CD4-positive, alpha-beta T cell (primary cell): ENCODE measurements at places on chromosomes 4 and X.

DNA sequence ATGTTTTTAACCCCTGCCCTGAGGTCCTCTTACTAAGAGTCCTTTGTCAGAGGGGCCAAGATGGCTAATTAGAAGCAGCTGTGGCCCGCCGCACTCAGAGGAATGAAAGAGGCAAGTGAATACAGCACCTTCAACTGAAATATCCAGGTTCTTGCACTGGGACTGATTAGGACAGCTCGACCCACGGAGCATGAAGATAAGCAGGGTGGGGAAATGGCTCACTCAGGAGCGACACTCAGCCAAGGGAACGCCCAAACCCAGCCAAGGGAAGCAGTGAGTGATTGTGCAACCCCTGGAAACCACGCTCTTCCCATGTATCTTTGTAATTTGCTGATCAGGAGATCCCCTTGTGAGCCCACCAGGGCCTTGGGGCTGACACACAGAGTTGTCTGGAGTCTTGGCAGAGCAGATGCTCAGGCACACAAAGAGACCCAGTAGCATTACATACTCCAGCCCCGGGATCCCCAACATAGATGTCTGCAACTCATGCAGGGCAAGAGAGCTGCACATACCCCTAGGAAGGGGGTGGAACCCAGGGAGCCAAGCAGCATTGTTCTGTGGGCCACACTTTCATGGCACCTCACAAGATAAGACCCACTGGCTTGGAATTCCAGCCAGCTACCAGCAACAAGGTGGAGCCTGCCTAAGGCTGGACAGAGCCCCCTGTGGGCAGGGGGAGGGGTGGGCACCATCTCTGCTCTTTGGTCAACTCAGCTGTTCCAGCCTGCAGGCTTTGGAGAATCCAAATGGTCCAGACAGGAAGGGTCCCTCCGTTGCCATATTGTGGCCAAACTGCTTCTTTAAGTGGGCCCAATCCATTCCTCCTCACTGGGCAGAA, 23.3 kb downstream of the F8A3 start:
- no peak for DNase-seq

- no peak for DNase-seq
These were observed 2110.0 kb downstream of the PCDH7 start for GRCh38 chr4:32830160-32830559.

DNA sequence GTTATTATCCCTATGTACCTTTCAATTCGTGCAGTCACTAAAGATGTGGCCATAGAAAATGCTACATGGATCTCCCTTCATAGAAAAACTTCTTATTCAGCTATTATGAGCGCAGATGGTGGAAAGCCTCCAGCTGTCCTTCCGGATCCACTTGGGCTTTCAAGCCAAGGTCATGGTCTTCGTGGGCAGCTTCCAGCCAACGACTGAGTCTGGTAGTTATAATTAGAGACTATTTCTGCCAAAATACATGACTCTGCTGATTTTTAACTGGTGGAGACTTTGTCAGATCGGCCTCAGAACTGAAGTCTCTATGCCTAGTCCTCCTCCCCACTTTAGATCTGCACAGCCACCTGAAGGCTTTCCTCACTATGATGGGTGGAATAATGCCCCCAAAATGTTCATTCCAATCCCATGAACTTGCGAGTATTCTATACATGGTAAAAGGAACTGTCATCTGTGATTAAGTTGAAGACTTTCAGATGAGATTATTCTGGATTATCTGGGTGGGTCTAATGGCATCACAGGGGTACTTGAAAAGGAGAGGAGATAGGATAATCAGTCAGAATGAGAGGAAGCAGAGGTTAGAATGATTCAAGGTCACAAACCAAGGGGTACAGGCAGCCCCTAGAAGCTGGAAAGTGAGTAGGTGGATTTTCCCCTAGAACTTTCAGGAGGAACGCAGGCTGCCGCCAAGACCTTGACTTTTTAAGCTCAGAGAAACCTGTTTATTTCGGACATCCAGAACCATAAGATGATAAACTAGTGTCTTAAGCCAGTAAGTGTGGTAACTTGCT, 171.1 kb upstream of the CXCL13 start:
- no peak for DNase-seq

GRCh38 chr4:138406876-138407275, 164.7 kb upstream of the SLC7A11 start:
- no peak for DNase-seq

DNA sequence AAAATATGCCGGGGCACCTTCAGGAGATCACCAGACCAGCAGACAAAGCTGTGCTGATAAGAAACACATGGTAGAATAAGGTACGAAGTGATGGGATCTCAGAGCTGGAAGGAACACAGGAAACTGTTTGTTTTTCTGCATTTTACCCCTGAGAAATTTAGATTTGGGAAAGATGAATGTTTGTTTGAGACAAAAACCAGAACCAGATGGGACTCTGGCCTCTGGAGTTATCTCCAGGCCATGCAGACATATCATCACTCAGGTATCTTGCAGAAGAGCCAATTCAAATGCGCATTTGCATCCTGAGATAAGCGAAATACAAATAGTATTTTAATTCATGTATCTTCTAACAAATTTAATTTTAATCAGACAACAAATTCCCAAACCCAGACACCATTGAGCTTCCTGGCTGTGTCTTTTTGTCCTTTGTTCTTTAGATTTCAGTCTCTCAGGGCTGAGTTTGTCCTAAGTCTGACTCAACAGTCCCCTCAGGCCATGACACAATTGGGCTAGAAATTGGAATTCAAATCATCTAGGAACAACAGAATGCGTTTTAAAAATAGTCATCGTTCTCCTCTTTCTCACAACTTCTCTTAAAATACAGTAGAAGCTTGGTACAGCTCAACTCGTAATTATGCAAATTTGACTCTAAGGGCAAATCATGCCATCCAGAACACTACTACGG, 159.0 kb downstream of the PACRGL start:
- DNase-seq = no peak

DNA sequence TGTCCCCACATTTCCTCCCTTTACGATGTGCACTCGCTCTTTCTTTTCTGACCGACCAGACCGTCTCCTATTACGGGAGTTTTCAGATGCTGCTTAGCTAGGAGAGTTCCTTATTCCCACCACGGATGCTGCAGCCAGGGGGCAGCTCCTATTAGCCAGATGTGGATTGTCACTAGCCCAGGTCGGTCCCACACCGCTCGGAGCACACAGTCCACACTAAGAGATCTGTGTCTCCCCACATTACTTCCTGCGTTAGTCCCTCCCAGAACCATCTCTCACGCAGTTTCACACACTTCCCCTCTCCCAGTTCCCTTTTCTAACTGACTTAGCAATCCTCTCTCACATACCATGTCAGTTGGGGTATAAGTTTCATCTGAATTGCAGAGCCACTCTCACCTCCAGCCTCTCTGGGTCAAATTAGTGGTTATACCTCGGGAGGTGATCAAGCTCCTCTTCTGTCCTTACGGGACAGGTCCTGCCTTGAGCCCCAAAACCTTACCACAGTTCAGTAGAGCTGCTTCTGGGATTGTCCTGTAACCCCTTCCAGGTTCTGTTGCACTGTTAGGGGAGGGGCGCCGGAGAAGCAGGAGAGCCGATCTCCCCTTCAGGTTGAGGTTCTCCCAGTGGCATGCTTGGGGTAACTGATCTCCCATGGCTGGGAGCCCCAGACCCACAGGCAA, 28.2 kb downstream of the SULT1E1 start:
- DNase-seq = no peak

GRCh38 chrX:32618154-32618553, 593.2 kb downstream of the DMD start:
- no peak for DNase-seq

DNA sequence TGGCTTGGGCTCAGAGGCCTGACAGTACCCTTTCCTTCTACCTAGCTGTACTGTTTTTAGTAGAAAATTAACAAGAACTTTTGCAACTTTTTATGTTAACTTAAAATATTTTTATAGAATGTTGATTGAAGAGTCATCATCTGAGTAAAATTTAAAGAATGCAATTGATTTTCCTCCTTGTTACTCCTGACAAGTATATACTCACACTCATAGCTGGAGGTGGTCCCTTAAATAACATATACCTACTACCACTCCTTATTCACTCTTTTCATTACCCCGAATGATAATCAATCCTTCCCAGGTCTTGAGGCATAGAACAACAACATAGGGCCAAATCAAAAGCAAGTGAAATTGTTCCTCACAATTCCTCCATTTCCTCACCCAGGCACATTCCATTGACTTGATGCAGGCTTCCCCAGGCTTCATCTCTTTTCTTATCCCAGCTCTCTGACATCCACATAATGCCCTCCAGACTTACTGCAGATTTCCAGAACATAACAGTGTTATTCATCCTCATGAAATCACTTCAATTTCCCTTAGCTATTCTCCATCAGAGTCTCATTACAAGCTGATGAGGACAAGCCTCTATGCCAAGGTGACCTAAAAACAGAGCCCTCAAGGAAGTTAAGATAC, 73.2 kb upstream of the ANXA10 start:
- no peak for DNase-seq

- peak; percentile 46 for DNase-seq
These were observed 61.1 kb downstream of the FBXO8 start for GRCh38 chr4:174222266-174222872.

DNA sequence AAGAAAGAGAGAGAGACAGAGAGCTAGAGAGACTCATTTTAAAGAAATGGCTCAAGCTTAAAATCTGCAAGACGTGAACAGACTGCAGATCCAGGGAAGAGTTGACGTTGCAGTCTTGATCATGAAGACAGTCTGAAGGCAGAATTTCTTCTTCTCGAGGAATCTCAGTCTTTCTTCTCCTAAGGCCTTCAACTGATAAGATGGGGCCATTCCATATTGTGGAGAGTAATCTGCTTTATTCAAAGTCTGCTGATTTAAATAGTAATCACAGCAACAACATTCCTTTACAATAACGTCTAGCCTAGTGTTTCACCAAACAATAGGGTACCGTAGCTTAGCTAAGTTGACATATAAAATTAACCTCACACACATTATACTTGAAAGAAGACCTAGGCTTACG, 208.4 kb upstream of the ADAMTS3 start:
- no peak for DNase-seq

GRCh38 chr4:20043991-20044390, 207.7 kb upstream of the SLIT2 start:
- no peak for DNase-seq

DNA sequence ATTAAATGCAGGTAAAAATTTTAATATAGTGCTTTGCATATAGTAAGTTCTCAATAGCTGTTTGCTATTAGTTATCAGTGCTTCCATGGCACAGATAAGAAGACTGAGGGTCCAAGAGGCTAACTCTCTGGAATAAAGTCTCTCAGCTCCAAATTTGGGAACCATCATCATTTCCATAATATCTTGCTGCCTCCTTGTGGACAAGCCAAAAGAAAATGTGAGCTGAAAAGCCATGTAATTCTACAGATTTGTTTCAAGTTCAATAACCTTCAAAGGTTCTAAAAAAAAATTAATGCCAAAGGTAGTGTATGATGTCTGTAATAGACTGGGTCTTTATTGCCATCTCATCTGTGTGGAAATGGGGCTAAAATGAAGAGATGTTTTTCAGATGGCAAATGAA, 136.9 kb upstream of the VCX start:
- no peak for DNase-seq

DNA sequence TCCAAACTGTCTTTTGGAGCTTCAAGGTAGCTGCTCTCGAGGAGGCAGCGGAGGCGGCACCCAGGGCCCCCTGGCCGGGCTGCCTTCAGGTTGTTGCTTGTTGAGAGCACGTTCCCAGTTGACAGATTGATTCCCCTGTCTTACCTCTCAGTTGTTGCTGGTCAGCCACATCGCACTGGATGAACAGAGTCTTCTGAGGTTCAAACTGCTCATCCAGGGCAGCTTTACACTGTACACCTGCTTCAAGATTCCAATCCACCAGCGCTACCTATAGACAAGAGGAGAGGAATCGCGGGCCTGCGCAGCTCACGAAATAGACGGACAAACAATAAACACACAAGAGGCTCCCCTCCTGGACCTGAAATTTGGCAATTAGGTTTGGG, 497 bp downstream of the HPGD start:
- no peak for DNase-seq

GRCh38 chr4:153661215-153661822, 22.8 kb upstream of the TLR2 start:
- no peak for DNase-seq

DNA sequence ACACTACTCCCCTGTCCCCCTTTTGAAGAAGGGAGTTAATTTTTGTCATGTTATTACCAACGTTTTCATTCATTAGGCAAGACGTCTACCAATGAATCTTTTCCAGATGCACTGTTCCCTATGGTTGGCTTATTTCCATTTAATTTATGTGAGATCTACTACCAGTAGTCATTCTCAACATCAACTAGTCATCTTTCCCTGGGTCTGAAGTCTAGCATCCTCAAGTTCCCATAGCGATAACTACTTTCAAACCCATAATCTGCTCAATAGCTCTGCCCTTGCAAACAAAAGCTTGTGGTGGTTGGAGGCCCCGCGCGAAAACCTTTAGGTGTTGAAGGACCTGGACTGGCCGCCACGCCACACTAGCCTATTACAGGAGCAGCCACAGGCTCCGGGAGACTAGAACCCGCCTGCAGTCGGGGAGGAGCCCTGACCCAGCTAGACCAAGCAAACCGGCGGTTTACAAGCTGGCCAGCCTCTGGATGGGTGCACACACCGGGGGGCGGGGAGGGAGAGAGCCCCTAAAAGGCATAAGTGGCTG, 746 bp downstream of the PPAT start:
- DNase-seq = no peak

- DNase-seq = no peak
These were observed 761.0 kb downstream of the IL1RAPL1 start for GRCh38 chrX:29348288-29348687.

- DNase-seq = no peak
These were observed 1.3 kb upstream of the PCDH7 start for GRCh38 chr4:30718641-30719453.

DNA sequence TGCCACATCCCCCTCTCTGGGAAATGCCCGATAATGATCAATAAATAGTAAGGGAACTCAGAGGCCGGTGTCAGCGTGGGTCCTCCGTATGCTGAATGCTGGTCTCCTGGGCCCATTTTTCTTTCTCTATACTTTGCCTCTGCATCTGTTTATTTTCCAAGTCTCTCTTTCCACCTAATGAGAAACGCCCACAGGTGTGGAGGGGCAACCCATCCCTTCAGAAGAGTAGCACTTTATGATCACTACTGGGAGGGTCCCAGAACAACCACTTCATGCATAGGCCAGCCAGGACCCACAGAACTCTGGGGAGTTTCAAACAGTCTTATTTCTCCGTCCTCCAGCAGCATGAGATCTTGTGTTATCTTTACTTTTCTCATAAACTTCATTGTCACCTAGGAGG, 100.1 kb downstream of the CEP44 start:
- no peak for DNase-seq

- no peak for DNase-seq
These were observed 45.9 kb downstream of the ABLIM2 start for GRCh38 chr4:8112672-8113071.

GRCh38 chr4:125682730-125683129, 368.0 kb downstream of the FAT4 start:
- no peak for DNase-seq

DNA sequence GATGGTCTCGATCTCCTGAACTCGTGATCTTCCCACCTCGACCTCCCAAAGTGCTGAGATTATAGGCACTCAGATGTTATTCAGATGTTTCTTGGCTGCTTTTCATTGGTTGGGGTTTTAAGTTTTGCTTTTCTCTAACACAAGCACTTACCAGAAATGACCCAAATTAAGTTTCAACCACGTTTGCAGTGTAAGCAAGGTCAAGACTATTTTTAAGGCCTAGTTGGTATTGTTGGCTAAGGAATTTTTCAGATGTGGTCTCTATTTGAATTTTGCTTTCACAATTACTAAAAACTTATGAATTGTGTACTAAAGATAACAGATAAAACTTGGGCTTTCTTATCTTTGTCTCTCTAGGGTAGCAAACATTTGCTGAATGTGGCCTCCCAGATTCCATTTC, 1756.9 kb upstream of the TENM3 start:
- no peak for DNase-seq
